ENCODE measurements at places on chromosomes 6 and 20.
A peak's percentile ranks its signal among the peaks of the same experiment; 100 is the strongest.

- DNase-seq, result no peak
Observed at GRCh38 chr6:44679438-44680201, 292.1 kb downstream of the CDC5L start.

DNA sequence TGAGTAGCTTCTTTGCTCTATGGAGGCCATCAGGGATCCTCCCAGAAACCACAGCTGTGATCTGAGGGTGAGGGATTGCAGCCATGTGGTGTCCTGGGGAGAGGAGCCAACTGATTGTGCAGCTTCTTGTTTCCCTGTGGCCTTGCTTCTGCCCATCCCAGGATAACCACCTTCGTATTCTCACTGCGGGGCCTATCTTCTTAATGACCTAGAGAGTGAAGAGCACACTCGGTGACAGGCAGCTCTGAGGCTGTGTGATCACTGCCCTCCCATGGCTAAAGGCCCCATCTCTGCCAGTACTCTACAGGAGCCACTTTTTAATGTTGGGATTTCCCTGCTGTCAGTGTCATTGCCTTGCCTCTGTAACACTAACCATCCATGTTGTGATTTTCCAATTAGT, 5.3 kb upstream of the RAET1L start:
- DNase-seq, result no peak

GRCh38 chr6:119133400-119133799, 54.9 kb upstream of the FAM184A start:
- DNase-seq, result no peak

DNA sequence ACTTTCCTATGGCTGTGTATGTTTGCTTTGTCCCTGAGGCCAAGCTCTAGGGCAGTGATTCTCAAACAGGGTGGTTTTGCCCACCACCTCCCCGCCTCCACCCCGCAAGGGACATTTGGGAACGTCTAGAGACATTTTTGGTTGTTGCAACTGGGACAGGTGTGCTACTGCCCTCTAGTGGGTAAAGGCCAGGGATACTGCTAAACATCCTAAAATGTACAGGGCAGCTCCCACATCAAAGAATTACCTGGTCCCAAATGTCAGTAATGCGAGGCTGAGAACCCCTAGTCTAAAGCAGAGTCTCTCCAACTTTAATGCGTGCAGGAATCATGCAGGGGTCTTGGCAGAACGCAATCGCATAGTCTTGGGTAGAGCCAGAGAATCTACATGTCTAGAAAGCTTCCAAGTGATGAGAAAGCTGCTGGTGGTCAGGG, 5.1 kb downstream of the KCNS1 start:
- DNase-seq, result peak; percentile 27

- no peak for DNase-seq
Observed at GRCh38 chr6:99993533-99994251, at the start of gene MCHR2. Gene MCHR2, minus strand, starts transcription at chr6:99994223. Its CDS starts 38,076 bp downstream, at chr6:99956147.

DNA sequence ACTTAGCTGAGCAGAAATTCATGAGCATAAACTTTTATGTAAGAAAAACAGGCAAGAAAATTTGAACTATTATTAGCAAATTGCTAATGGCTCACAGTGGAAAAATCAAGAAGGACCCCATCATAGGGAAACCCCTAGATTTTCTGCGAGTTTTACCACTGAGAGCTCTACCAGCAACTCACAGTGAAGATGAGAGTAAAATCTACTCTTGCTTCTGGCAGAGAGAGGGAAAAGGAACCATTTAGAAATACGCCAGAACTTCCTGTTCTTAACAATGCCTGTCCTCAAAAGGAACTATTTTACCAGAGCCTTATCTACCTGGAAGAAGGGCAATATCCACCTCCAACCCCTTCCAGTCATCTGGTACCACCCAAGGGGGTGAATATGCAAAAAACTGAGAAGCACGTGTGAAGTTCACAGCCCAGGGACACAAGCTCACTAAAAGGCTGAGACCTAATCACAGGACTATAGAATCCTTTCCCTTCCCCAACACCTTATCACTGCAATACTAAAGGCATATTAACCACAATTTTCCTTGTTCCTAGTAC, 34.4 kb upstream of the ASF1A start:
- DNase-seq, result no peak

DNA sequence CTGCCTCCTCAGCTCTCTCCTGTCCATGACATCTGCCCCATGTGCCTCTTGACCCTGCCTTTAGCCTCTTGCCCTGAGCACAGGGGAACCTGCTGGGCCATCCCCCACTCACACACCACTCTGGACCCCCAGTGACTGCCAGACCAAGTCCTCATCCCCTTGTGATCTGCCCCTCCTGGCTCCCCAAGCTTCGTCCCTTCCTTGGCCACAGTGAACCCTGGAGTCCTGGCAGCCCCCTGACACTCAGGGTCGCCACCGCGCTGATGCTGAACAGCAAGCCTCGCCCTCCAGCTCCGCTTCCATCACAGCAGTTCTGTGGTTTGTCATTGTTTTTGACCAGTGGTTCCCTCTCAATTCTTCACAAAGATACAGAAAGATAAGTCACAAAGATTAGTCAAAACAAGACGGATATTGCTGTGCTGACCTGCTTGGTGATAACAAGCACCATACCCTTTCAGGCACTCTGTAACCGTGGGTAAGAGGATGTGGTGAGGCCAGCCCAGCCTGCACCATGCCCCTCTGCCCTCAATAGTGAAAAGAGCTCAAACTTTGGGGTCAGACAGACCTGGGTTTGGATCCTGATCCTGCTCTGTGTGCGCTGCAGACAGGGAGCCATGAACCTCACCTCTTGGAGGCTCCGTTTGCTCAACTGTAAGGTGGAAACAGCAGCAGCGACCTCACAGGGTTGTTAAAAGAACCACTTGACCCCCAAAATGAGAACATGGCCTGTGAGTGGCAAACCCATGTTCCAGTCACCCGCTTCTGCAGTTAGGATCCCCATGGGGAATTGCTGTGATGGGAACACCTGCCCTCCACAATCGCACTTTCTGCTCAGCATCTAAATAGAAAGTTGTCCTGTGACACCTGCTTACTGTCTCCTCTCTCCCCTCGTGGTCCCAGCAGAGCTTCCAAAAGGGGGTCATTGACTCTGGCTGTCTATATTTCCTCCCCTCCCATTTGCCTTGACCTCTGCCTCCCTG, 114.5 kb downstream of the TOX2 start:
- no peak for DNase-seq

GRCh38 chr6:136893187-136893586, 28.9 kb upstream of the SLC35D3 start:
- DNase-seq, result no peak

DNA sequence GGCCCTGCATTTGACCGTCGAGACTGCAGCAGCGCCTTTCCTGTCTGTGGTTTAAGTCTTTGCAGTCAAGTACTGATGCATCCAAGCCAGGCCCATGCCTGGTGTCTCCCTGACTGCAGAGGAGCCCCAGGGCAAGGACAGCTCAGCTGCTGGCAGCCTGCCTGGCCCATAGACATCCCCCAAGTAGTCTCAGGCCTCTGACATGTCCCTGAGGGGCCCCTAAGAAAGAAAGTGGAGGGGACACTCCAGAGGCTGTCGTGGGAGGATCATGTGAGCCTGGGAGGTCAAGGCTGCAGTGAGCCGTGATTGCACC, 18.0 kb downstream of the HRH3 start:
- no peak for DNase-seq

GRCh38 chr6:46134216-46134615, 4.4 kb downstream of the ENPP4 start:
- no peak for DNase-seq

DNA sequence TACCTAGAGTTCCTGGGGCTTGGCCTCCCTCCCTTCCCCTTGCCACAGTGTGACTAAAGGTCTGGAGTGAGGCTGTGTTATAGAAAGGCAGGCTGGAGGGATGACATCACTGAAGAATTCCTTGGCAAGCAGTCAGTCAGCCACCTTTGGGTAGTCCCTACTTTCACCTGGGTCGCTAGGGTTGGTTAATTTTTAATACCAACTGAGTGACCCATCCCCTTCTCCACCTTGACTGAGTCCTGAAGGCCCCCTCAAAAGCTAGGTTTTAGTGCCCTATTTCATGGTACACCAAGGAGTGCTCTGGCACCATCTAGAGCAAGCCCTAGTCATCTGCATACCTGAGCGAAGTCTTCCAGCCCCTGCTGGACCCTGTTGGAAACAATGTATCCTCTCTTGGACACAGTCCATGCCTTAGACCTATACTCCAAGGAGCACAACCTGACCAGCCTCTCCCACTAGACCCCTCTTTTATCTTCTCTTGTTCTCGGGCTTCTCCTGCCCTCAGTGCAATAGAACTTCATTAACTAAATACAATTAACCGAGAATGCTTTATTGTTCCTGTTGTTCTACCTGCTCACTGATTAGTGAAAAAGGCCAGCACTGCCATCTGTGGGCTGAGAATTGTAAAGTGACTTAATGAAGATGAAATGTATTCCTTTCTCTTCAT, 44.6 kb downstream of the RIN2 start:
- no peak for DNase-seq

DNA sequence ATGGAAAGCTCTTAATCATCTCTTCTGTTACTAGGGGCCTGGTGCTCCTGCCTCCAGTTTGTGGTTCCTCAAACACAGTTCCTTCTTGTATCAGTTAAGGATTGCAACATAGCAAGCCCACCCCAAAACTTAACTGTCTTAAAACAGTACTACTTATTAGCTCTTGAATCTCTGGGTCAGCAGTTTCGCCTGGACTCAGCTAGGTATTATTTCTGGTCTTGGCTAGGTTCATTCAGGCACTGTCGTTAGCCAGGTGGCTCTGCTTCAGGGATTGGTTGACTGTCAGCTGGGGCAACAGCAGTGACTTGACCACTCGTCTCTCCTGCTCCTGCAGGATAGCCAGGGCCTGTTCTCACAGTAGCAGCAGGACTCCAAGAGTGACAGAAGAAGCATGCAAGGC, 30.0 kb upstream of the RALY start:
- no peak for DNase-seq

DNA sequence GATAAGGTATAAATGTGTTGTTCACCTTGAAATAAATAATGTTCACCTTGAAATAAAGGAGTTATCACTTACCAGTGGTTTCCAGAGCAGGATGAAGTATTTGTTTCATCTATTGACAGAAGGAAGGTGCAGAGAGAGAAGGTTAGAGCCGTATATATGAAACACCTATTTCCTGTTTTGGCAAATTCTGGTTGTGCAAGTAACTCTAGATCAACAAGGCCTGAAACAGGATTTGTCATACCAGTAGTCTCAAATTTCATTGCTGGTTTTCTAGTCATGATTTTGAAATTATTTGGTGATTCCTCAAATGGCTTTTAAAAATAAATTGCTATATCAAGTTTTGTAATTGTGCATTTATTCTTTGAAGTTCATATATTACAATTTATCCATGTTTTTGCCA, at the start of gene CRISP3:
CRISP3 (minus strand) TSS at position 130 of the 400 bp plus-strand sequence; CDS start at position 109, 21 bp downstream.
- no peak for DNase-seq

GRCh38 chr20:965956-966355, 36.2 kb downstream of the RSPO4 start:
- no peak for DNase-seq

GRCh38 chr20:63238514-63239125, 2.9 kb downstream of the BIRC7 start:
- DNase-seq, result no peak
